Activated CD4-positive, alpha-beta T cell treated with anti-CD3 and anti-CD28 coated beads for 48 hours (primary cell): ENCODE measurements at places on chromosomes 3 and 15.

GRCh38 chr3:25354071-25354470, 74.0 kb upstream of the RARB start:
- no peak for DNase-seq

- DNase-seq = no peak
These were observed 55.8 kb downstream of the LPP start for GRCh38 chr3:188209740-188210139.

DNA sequence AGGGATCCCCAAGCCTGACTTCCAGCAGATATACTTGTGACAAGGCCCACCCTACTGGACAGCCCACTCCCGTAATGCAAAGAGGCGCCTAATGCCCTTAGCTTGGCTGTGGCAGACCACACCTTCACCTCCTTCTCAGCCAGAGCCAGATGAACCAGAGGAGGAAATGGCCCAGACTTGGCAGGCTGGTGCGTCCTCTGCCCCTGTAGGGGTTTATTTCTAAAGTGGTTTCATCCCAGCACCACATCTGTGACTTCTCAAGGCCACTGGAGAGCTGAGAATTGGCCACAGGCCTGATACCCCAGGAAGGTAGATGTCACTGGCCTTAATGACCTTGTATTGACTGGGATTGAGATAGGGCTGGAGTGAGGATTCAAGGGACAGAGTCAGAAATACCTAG, 29.5 kb downstream of the BOC start:
- DNase-seq = no peak

DNA sequence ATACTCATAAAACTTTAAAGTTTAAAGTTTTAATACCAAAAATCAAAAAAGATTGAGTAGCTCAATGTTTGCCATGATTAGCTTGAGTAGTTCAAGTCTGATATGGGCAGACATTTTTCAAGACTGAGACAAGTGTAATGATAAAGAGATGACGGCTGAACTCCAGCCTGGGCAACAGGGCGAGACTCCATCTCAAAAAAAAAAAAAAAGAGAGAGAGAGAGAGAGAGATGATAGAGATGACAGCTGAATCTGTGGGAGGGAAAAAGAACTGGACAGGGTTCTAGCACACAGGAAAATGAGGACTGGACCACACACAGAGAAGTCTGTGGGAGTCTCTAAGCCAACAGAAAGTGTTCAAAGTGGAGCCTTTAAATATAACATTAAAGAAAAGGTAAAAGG, 25.2 kb downstream of the CEP152 start:
- no peak for DNase-seq

GRCh38 chr15:31175484-31175883, 74.0 kb upstream of the TRPM1 start:
- DNase-seq = no peak

- no peak for DNase-seq
These were observed 8.6 kb downstream of the PODXL2 start for GRCh38 chr3:127637546-127637945.

DNA sequence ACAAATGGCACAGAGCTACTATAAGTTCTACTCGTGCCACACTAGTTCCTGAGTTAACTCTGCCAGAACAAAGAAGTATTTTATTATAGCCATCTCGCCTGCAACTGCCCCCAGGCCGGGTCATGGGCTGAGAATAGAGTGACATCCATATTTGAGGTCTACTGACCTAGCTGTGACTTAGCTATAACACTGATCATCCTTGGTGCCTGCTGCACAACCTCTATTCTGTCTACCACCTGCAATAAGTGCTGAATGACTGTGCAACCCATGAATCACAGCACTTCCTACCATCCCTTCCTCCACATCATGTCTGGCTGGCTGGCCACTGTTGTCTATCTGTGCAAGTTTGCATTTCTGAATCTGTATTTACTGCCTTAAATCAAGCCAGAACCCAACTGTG, 506.5 kb upstream of the TBL1XR1 start:
- DNase-seq = no peak

DNA sequence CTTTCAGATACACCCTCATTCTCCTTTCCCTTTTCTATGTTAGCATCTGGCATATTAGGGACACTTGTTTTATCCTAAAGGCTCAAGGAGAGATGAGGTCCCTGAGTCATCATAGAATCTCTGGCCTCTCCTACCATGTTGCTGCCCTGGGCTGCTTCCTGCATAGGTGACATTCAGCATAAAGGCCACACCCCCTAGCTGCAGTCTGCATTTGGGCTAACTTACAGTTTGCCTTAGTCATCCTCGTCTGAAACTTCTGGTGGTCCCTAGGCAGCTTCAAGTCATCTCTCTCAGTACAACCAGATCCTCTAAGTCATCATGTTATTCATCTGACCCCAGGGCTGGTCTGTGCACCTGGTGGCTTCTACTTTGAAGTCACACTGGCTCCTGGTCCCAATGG, 982.7 kb upstream of the NR2F2 start:
- DNase-seq = no peak

DNA sequence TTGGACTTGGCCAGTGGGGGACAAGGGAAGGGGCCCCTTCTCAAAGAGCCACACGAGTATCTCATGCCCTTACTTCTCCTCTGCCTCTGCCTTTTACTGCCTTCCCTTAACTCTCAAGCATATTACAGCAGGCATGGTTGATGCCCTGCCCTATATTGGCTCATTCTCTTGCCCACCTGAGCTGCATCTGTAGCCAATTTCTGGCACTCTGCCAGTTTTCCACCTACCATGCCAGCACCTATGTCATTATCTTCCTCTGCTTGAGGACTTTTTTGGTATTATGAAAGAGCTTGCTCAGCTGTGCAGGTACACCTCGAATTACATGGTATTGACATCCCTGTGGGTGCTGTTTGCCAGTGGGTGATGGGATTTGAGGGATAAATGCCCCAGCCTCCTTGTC, 181.8 kb downstream of the OXSM start:
- DNase-seq = no peak

GRCh38 chr15:61584410-61584809, 355.3 kb upstream of the RORA start:
- no peak for DNase-seq

GRCh38 chr3:34725774-34726173, 913.6 kb upstream of the ARPP21 start:
- DNase-seq = no peak

GRCh38 chr3:157317895-157318294, 118.8 kb upstream of the PTX3 start:
- no peak for DNase-seq

DNA sequence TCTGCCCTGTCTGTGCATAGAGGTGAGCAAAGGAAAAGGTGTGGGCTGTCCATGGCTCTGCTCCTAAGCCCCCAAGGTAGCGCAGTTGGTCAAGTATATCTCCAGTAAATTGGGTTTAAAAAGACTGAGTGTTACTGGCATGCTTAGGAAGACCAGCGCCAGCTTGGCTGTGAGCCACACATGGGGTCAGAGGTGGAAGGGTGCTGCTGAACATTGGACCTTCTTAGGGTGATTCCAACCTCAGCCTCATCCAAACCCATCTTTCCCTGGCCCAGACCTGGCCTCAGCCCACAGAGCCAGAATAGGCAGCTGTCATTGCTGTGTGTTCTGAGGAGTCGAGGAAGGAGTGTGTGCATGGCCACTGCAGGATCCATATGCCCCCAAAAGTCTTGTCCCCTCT, 5.6 kb downstream of the IL17RE start:
- no peak for DNase-seq

DNA sequence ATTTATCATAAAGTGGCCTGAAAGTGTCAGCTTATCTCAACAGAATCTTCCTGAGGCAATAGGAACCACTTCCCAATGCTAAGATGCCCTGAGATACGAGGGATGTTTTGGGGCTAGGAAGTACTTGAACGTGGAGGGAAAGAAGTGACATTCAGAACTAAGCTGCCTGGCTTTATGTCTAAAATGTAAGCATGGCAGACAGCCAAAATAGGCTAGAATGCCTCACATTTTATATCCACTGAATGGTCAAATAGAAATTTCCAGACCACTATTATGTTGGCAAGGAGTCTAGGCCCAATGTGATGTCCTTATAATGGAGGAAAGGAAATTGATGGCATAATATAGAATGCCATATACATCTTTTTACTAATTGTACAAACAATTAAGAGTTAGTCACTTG, 154.9 kb downstream of the PEX5L start:
- DNase-seq = no peak

GRCh38 chr3:121809249-121809648, 25.6 kb downstream of the IQCB1 start:
- no peak for DNase-seq

GRCh38 chr15:50190166-50190570, 8.2 kb downstream of the SLC27A2 start:
- DNase-seq = no peak

DNA sequence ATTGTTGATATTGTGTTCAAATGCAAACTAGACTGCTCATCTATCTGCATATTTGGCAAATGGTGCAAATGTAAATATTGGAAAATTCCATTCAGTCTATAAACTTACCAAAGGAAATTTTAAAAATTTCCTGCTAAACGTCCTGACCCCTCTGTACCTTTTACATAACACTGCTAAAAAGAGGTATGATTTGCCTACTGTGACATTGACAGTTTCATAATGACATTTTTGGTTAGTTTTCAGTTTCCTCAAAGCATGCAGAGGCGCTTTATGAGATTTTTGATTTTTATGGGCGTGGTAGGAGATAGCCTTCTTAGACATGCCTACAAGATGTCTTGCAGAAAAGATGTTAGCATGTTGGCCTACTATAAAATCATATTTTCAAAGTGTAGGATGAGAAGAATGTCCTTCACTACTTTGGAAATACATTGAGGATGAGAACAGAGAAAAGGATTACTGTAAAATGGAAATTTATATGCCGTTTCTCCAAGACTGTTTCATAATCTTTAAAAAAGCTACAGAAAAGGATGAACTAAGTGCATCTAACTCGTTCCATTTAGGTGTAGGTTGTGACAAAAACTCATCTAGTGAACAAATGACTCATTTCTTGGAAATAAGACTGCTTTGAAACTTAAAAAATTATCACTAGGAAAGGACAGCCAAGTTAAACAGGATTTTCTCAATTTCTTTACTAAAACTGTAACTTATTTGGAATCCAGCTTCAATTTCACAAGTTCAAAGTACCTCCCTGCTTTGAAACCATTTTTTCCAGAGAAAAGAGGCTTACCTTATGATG, 14.5 kb upstream of the ISLR start:
- DNase-seq = no peak

GRCh38 chr3:66372681-66373350, 128.0 kb downstream of the LRIG1 start:
- peak; percentile 26 for DNase-seq

- no peak for DNase-seq
These were observed 62.8 kb downstream of the FMN1 start for GRCh38 chr15:33131552-33132232.
